AG08395 (cell line): ENCODE measurements at places on chromosomes 1 and 21.

DNA sequence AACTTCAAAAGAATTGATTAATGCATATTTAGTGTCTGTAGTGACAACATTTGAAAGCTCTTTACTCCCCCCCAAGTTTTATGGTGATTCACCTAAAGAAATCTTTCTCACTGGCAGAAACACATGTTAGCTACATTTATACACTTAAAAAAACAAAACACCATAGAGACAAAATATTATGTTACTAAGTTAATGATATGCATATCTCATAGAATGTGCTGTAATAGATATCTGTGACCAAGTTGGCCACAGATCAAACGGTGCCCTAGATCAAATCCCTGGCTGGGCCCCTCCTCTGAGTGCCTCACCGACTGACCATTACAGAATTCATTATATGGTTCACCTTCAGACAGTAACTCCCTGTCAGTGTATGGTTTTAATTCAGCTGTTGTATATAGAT is 322.1 kb upstream of the LYPLAL1 start:
- no peak for DNase-seq

DNA sequence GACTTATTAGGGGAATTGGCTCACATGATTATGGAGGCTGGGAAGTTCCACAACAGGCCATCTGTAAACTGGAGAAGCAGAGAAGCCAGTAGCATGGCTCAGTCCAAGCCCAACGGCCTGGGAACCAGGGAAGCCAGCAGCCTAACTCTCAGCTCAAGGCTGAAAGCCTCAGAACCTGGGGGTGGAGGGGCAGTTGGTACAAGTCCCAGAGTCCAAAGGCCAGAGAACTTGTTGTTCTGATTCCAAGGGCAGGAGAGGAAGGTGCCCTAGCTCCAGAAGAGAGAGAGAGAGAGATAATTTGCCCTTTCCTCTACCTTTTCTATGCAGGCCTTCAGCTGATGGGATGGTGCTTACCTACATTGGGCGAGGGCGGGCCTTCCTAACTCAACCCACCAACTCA is 55.3 kb downstream of the MAN1C1 start:
- no peak for DNase-seq

- no peak for DNase-seq
These were observed 77.5 kb downstream of the CD34 start for GRCh38 chr1:207833381-207833780.

DNA sequence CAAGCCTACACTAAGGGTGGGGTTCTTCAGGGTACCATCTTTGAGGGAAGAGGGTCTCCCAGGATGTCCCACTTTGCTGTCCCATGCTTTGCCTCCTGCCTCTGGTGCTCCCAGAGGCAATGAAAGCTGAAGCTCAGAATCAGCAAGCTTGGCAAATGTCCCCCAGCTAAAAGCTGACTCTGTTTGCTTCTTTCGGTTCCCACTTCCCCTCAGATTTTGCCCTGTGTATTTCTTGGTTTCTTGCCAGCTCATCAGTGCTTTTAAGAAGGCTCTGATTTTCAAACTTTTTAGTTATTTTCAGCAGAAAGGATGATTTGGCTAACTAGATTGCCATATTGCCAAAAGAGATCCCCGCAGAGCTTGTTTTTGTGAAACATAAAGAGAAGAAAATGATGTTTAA is 33.1 kb upstream of the COG2 start:
- DNase-seq: no peak

DNA sequence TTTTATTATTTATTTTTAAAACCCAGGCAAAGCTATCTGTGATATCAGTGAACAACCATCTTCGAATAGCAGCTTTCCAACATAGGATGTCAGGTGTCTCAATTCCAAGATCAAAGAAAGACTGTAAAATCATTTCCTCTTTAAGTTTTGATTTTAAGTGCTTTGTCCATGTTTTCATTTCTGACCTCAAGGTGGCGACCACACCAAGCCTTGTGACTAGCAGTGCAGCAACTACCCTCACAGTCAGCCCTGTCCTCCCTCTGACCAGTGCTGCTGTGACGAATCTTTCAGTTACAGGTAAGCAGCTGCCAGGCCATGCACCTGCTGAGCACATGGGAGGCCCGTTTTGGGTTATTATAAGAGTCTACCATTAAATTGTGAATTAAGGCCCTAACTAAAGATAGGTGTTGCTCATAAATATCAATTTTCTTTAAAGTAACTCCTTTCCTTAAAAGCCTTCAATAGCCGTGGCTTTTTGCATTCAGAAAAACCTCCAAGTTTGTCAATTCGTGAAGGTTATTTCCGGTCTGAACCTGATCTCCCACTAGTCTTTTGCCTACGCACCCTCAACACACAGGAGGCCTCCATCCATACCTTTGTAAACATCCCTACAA is 117.0 kb downstream of the CD247 start:
- DNase-seq: peak; percentile 51

DNA sequence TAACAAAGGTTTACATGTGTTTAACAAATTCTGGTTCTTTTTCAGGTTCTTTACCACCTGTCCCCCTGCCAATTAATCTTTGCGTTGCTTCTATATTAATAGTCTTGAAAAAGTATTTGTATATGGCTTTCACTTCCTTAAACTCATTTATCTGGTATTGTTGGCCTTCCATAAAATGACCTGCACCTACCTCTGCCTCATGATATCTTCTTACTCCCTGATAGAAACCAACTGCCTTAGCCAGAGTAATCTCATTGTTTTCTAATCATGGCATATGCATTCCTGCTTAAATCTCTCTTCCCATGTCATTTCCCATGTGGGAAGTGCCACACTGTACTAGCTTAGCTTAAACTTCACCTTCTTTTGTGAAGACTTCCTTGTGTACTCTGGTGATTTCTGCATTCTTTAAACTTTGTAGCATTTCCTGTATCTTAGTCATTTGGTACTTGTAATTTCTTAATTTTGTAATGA is 8.7 kb downstream of the SMG7 start:
- DNase-seq: peak; percentile 1

DNA sequence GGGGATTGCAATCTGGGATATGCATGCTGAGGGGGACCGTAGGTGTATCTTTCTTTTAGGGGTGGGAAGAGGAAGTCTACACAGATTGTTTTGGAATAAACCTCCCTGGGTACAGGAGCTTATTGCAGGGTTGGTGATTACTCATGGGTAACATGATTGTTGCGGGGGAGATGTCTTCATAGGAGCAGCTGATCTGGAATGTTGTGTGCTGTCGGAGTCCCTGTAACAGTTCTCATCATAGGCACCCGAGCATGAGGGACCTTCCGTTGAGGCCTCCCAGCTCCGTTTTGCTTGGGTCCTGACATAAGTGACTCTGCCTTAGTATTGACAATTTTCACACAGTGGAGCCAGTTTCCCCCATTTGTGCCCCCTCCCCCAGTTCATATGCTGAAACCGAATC is 4.2 kb upstream of the PRXL2B start:
- no peak for DNase-seq

DNA sequence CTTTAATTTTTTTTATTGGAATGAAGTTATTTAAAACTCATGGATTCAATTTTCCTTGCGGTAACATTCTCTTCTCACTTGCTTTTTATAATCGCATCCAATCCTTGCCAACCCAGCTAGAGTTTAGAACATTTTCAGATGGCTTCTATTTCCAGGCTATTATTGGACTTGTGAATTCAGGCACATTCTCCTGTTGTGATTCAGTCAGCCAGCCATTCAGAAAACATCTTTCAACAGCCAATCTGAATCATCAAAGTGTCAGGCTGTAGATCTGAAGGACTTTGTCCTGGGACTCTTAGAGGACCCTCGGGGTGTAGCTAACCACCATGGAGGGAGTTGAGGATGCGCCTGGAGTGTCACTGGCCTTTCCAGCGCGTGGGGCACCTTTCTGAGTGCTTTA is 92.4 kb downstream of the PRDM2 start:
- peak; percentile 86 for DNase-seq

DNA sequence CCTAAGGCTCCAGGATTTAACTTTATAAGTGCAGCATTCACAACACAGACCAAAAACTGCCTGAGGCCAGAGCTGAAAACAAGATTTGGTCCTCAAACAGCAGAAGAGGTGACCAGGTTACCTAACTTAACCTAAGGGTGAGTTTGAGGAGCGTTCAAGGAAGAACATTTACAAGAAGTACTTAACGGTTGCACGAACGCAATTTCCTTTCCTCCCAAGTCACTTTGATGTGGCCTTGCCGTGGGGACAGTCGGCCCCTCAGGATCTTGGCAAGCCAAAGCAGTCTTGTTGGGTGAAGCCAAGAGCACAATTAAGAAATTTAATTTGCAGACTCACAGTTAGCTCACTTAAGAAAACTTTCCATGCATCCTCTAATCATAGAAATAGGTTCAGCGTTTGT is 202.6 kb upstream of the COA6 start:
- DNase-seq: no peak

DNA sequence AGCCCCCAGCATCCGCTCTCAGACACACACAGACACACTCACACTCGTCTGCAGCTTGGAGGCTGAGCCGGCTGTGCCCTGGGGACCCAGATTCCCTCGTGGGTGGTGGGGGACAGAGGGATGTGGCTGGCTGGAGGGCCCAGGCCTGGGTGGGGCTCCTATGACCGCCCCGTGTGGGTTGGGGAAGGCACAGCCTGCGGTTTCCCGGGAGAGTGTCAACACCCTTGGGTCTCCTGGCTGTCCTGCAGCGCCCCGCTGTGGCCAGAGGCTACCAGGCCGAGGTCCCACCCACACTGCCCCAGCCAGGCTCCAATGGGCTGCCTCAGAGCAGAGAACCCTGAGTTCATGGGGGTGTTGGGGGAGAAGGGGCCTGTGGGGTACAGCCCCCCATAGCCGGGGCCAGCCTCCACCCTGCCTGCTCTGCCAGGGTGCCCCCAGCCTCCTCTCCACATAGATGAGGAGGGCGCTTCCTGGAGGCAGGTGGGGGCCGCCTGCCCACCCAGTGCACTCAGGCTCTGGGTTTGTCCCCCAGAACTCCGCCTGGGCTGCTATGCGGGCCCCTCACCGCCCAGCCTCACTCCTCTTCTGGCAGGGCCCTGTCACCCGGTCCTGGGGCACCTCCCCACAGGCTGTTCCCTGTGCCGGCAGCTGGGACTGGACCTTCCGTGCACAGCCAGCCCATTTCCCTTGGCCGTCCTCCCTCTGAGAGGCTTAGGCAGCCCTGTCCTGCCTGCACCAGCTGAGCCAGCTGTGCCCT is at the start of gene TTC34:
Gene TTC34, minus strand, starts transcription at position 159 of the 757 bp plus-strand sequence. CDS start 866 bp downstream, outside the sequence.
- DNase-seq: no peak

GRCh38 chr1:50183378-50184133 is 74.8 kb downstream of the ELAVL4 start:
- no peak for DNase-seq

- DNase-seq: peak; percentile 86
These were observed 305.4 kb upstream of the PTBP2 start for GRCh38 chr1:96416111-96416595.

DNA sequence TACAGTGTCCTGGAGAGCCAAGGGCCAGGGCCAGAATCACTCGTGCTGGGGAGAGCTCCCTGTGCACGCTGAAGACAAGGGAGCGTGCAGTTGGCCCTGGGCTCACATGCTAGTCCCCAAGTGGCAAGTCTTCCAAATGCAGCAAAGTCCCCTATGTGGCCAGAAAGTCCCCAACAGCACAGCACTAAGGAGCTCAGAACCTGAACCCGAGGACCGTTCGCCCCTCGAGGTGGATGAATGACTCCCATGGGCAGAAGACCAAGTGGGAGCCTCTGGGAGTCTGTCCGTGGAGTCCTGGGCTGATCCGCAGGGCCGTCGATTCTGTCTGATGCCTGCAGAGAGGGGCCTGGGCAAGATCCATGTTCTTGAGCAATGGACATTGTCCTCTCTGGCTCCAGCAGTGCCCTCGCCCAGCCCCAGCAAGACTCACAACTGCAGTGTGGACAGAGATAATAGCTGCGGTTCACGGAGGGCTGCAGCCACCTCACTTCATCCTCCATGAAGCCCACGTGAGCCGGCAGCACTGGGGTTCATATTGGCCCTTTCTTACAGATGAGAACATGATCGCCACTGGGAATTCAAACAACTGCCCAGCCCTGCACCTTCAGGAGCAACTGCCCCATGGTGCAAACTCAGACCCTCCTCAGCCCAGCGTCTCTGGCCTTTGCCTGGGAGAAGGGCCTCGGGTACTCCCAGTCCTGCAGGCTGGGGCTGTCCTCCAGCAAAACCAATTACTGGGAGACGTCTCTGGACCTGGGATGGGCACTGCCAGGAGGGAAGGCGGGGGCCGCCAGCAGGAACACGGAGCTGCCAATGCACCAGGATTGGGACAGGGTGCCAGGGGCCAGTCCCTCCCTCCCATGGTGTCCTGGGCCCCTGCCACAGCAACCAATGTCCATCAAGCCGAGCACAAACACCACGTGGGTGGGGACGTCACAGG is 243.7 kb downstream of the NPHP4 start:
- no peak for DNase-seq
